SW 1271 (cell line): ENCODE measurements at places on chromosomes 12 and 14.

GRCh38 chr12:54008260-54008552, 579 bp upstream of the HOXC8 start:
- DNase-seq, result no peak

DNA sequence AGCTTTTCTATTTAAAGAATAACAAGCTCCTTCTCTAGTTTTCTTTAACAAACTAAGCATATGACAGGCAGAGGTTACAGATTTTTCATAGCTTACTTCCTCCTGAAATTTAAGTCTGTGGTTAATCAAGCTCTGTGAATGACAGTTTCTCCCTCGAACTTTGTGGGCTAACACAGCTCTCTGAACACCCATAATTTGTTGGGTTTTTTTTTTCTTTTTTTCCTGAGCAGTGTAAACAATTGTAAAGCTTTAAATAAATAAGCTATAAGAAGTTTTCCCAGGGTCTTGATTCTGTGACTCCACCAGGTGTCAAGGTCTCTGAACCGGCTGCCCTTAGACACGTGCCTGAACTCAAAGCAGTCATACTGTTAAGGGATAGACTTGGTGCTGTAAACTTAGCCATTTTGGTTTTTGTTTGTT, 128.1 kb upstream of the AMIGO2 start:
- no peak for DNase-seq

DNA sequence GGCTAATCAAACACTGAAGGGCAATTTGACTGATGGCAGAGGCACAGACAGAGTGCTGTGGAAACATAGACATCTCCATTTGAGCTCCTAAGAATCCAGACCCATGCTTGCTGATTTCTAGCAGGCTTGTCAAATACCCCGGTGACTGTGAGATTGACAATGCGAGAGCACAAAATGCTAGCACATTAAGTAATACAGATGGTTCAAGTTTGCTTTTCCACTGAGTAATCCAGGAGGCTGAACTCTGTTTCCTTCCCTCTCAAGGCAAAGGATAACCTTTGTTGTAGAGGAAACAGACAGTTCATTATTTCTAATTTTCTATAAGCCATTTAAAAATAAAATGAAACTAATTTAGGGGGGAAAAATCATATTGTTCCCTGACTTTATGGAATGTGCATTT, 256.5 kb upstream of the CRY1 start:
- DNase-seq, result no peak

DNA sequence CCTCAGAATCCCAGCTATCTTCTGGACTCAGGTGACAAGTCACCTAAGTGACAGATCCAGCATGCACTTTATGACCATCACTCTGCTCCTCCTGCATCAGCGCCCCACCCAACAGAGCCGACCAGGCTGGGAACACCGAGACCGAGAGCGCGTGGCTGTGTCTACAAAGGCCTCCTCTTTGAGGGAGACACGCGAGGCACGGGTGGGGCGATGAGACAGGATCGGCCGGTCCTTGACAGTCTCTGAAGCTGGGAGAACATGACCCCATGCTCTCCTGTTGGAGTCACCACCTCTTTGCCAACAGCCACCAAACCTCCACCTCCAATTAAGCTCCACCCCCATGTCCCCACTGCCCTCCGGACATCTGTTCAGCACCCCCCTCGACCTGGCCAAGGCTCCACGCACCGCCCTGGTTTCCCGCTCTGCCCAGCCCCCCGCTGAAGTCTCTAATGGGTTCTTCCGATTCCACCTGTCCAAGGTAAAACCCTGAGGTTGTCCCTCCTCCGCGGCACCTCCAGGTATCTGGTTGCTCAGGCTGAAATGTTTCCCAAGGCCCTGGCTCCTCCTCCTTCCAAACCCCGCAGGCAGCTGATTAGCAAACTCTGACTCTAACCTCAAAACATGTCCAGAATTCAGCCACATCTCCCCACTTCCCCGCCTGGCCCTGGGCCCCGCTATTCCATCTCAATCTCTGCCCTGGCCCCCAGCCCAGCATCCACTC, 31.5 kb downstream of the HSP90AA1 start:
- DNase-seq, result no peak

GRCh38 chr12:59698600-59698999, 102.8 kb downstream of the SLC16A7 start:
- DNase-seq, result no peak

DNA sequence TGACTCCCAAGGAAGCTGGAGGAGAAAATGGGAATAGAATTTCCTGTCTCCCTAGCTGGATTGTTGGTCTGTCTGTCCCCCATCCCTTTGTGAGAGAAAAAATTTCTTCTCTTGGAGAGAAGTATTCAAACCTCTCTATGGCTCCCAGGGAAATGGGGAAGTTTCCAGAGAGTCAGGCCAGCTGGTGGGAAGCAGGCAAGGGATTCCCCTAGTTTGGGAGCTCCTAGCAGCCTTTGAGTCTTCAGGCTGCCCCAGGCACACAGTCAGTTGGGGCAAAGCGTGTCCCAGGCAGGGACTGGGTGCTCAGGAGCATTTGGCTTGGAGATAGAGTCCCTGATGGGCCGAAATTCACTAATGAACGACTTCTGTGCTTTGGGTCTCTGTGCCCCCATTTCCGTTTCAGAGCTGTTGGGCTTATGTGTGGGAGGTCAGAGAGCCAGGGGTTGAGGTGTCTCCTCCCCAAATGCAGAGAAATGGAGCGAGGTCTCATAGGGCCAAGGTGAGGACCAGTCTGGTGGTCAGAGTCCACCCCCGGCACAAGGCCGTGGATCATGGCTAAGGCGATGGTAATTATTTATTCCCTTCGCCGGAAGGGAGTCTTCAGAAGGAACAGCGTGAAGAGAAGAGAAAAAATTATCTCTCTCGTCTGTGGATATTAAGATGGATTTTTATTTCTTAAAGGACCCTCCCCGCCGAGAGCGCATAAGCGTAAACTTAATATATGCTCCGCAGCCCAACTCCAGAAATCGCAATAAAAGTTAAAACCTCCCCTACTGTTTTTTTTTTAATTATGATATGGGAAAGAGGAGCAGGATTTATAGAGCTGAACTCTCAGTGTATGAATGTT, 6.6 kb upstream of the HOXC9 start:
- no peak for DNase-seq

DNA sequence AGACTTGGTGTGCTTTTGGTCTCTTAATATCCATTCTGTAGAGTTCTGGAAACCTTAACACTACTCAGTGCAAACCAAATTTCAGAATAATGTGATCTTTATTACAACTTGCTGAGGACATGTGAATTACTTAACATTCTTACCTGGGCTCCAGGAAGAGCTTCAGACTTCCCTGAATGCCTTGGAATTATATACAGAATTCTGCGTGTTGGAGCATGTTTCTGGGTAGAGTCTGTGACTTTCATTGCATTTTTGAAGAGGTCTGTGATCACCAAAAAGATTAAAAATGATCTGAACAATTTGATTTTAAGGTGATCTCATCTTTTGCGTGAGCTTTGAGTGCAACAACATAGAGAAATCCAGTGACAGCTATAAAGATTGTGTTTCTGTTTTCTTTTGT, 35.4 kb downstream of the ZDHHC17 start:
- DNase-seq, result no peak

GRCh38 chr12:11652351-11653040, 3.0 kb downstream of the ETV6 start:
- no peak for DNase-seq

- DNase-seq, result peak; percentile 10
Observed at GRCh38 chr12:100404769-100405407, 48.0 kb downstream of the SLC17A8 start.
